Activated T-cell treated with anti-CD3 and anti-CD28 coated beads, Interleukin-2, amount 50 U/mL, for 72 hours (primary cell): ENCODE measurements at places on chromosomes 7 and 10.

GRCh38 chr7:114944745-114945625, 23.1 kb downstream of the MDFIC start:
- DNase-seq, result no peak

DNA sequence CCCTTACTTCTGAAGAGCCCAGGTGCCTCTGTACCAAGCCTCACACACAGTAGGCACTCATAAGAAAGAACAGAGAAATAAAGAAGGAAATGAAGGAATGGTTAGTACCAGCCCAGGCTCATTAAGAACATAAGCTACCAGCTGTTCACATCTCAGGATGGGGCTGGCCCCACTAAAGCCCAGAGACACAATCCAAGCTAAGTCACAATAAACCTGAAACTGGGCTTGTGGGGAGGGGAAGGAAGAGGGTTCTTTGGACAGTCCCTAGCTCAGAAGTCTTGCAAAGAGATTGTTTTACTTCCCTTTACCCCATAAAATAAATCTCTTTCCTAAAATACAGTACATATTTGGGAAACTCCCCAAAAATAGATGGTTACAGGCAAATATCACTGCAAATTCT, 24.3 kb downstream of the FBXW4 start:
- no peak for DNase-seq

DNA sequence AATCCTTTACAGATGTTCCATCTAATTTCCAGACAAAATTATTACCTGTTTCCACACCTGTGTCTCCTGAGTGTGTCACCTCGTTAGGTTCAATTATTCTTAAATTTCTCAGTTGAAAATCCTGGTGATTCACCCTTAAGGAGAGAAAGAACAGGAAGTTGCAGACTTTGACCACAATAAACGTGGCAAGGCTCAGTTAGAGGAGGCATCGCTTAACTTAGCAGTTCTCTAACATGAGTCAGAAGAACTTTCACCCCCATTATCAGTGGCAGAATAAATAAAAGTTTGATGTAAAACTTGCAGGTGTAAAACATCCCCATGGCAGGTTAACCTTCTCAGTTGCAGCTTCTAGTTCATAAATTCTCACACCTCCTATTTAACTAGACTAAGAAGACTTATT, 8.3 kb downstream of the XPNPEP1 start:
- DNase-seq, result peak; percentile 37

DNA sequence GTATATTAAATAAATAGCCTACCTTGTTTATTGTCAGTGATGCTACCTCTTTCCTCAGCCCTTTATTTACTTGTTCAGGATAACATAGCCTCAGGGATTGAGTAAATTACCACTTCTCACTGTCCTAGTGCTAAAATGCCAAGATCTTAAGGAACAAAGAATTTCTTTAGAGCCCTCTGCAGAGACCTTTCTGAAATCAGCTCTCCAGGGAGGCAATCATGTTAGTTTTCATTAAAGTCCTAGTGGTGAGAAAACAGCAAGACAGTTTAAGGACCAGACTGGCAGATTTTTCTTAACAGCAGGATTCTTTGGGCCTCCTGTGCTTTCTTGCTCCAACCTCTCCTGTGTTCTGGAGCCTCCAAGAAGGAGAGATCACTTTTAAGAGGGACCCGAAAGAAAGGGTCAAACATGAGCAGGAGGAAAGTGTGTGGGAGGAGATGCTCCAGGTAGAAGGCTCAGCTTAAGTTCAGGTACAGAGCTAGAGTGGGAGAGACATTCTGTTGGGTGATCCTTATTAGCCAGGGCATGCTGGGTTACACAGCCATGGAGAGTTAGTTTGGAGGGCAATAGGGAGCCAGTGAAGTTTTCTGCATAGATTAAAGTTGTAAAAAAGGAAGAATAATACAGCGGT, 1.2 kb upstream of the PLCE1 start:
- no peak for DNase-seq
